Activated T-cell treated with anti-CD3 and anti-CD28 coated beads, Interleukin-2, amount 50 U/mL, for 4 hours (primary cell): ENCODE measurements at places on chromosomes 13 and 19. TPM values are rescaled to one million over a fixed set of nuclear protein-coding genes. Genes with fewer than 3 reads are reported as not detected.

Gene ZNF567
- total RNA-seq: 5.3 TPM

Gene POLR1D
- total RNA-seq: 129 TPM

Gene FREM2
- total RNA-seq: 0.03 TPM

Gene ZSCAN4
- total RNA-seq: not detected

Gene TMPRSS9
- total RNA-seq: not detected

Gene ELSPBP1
- total RNA-seq: not detected

Gene TNFSF13B
- 0.50 TPM for total RNA-seq

Gene TLE6
- total RNA-seq: not detected

Gene CTXN1
- total RNA-seq: 1.4 TPM

Gene IGFL3
- not detected for total RNA-seq

Gene ERF
- total RNA-seq: 86.2 TPM

Gene ZNF790
- 4.5 TPM for total RNA-seq

Gene ZNF490
- total RNA-seq: 7.5 TPM

Gene TYROBP
- total RNA-seq: 0.69 TPM

Gene ZNF653
- 12.3 TPM for total RNA-seq

Gene PIBF1
- 21.6 TPM for total RNA-seq

Gene CEACAM8
- not detected for total RNA-seq

Gene CPB2
- 0.23 TPM for total RNA-seq

Gene NOTCH3
- total RNA-seq: 0.18 TPM

Gene EDNRB
- total RNA-seq: 0.21 TPM

Gene AKT2
- 147 TPM for total RNA-seq

Gene GFY
- not detected for total RNA-seq

Gene SEMA6B
- 0.18 TPM for total RNA-seq

Gene SELENOV
- total RNA-seq: not detected

Gene PGLYRP2
- 0.08 TPM for total RNA-seq

Gene SHISA2
- total RNA-seq: 0.15 TPM
